Mammary epithelial cell (primary cell): ENCODE measurements at places on chromosomes 1 and 21. TPM values are rescaled to one million over a fixed set of nuclear protein-coding genes. Genes with fewer than 3 reads are reported as not detected.

The YTHDF2 gene
- polyA plus RNA-seq: 73.4 TPM

The USH2A gene
- not detected for polyA plus RNA-seq

The SRRM1 gene
- polyA plus RNA-seq: 67.2 TPM

The SPSB1 gene
- 13.2 TPM for polyA plus RNA-seq

The TEX38 gene
- not detected for polyA plus RNA-seq

The UMODL1 gene
- polyA plus RNA-seq: not detected

The DIPK1A gene
- 15.5 TPM for polyA plus RNA-seq
